ENCODE measurements at places on chromosomes 1 and 21.

DNA sequence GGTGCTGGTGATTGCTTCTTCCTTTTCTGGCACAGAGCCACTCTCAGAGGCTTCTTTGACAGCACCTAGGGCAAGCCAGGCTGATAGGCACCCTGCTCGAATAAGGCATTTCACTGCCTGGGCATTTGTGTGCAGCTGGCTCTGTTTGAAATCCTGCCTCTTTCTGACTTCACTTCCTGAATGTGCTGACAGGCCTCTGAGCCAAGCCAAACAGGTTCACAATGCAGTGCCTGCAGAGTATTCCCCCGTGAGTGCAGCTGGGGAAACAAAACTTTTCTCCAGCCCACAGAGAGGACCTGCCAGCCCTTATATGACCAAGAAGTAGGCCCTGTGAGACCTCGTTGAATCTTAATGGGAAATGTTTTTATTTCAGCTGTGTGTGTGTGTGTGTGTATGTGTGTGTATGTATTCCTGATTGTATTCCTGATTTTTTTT, 10.4 kb downstream of the JUN start:
- peak; percentile 79 for DNase-seq

DNA sequence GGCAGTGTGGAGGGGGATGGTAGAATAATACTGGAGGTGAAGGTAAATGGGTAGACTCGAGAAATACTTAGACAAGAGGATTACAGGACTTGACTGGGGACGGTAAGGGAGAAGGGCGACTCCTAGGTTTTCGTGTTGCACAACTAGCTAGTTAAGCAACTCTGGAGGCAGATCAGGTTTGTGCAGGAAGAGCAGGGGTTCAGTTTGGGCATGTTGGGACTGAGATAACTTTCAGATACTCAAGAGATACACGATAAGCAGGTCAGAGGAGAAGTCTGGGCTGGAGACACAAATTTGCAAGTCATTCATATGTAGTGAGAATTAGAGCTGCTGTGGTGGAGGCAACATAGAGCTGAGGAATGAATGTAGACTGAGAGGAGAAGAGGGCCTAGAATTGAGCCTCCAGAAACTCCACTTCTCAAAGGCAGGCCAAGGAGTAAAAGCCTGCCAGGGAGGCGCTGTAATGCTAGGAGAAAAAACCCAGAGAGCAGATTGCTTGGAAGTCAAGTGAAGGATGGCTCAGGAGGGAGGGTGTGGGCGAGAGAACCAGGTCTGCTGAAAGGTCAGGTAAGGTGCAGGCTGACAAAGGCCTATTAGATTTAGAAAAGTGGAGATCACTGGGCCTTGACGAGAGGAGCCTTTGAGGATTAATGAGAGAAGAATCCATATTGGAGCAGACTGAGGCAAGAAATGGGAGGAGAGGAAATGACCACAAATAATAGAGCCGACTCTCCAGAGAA, 20.8 kb downstream of the MAB21L3 start:
- DNase-seq, result no peak

GRCh38 chr1:182189535-182190066, 128.1 kb upstream of the ZNF648 start:
- DNase-seq, result no peak

GRCh38 chr1:240506176-240506575, 105.8 kb downstream of the GREM2 start:
- no peak for DNase-seq
